ENCODE measurements at places on chromosomes 1 and 21.

- no peak for DNase-seq
Measured at GRCh38 chr1:93253516-93253915, 73.0 kb downstream of the CCDC18 start.

DNA sequence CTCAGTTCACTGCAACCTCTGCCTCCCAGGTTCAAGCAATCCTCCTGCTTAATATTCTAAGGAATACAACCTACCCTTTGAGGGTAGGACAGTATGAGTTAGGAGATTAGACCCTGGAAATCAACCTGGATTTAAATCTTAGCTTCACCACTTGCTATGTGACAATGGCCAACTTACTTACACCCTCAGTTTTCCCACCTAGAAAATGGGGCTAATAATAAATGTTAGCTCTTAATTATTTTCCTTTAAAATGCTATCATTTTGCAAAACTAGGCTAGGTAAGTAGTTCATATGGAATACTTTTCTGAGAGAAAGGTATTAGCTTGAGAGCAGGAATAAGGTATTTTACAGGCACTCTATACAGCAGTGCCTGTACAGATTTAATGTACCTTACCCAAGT, 110.8 kb downstream of the PHTF1 start:
- DNase-seq: no peak

- DNase-seq: no peak
Measured at GRCh38 chr1:181452746-181453145, 30.6 kb upstream of the CACNA1E start.

DNA sequence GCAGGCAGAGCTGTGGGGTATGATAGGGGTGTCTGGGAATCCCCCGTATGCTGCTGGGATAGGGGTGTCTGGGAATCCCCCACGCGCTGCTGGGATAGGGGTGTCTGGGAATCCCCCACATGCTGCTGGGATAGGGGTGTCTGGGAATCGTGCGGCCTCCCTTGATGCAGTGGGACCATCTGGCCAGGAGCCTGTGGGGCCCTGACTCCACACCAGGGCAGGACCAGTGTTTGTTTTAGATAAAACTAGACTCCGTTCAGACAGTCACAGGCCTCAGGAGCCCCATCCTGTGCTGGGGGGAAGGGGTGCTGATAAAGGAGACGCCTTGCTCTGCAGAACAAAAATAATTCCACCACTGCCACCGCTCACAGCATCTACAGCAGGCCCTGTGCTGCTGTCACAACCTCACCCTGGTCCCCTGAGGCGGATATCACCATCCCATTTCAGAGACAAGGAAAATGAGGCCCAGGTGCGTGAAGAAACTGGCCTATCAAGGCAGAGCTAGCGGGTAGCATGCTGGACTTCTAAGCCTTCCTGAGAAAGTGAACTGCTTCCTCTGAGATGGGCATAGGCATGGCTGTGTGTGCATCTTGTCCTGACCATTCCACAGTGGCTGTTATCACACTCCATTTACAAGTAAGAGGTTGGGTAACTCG, 24.0 kb downstream of the ECE1 start:
- no peak for DNase-seq

DNA sequence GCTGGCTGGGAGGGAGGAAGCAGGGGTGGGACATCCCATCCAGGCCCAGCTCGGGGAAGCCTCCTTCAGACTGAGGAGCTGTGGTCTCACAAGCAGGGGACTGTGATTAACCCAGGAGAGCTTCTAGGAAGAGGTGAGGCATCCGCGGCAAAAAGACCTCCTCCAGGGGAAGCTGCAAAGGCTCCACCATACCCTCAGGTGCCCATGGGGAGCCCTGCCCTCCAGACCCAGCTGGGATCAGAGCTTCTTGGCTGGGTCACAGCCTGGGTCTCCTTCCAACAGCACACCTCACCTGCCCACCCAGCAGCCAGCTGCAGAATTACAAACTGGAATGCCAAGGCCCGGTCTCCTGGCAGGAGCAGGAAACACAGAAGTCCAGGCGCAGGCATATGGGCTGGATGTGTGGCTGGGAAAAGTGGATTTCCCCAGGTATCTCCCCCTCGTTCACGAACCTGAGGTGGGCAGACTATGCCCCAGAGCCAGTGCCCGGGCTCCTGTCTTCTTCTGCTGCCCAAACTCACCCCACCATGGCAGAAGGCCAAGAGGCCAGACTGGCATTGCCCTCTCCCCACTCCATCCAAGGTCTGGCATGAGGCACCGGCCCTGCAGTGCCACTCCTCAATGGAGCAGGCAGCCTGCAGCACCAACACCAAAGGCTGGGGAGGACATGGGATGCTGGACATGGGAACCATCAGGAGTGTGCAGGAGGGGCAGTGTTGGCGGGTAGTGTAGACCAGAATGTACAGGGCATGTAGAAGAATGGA, 15.4 kb upstream of the ARF1 start:
- DNase-seq: no peak

DNA sequence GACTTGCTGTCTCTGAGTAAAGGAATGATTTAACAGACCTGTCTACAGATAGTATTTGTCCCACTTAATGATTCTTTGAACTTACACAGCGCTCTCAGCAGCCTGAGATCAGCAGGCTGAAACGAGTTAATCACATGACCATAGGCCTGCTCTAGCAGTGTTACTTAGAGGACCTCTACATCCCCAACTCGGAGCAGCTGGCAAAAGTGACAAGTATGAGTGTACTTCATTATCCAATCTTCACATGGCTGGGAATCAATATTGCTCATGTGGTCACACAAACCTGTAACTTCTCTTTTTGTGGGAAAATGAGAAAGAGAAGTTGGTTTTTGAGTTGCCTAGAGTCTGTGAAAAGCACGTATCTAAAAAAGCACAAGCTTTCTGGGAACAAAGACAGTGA, 11.4 kb upstream of the ATP13A2 start:
- DNase-seq: no peak

DNA sequence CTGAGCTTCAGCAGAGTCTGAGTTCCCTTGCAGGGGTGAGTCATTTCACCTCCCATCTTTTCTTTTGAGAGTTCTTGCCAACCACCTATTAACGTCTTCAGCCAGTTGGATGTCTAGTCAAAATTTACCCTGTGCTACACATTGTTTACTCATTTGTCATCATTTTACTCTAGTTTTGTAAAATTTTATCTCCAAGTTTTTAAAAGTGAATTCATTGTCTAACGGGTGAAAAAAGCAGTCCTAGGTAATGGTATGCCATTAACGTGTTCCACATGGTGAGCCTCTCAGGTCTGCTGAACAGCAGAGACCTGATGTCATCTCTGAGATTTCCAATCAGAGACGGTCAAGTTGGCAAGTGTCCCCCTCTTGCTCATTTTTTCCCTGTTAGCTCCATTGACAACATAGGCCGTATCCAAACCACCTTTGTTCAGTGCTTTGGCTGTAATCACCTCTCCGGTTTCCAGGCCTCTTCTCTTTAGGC, 85.4 kb downstream of the TBX15 start:
- DNase-seq: no peak

- DNase-seq: no peak
Measured at GRCh38 chr1:61463220-61463619, 261.7 kb downstream of the TM2D1 start.

DNA sequence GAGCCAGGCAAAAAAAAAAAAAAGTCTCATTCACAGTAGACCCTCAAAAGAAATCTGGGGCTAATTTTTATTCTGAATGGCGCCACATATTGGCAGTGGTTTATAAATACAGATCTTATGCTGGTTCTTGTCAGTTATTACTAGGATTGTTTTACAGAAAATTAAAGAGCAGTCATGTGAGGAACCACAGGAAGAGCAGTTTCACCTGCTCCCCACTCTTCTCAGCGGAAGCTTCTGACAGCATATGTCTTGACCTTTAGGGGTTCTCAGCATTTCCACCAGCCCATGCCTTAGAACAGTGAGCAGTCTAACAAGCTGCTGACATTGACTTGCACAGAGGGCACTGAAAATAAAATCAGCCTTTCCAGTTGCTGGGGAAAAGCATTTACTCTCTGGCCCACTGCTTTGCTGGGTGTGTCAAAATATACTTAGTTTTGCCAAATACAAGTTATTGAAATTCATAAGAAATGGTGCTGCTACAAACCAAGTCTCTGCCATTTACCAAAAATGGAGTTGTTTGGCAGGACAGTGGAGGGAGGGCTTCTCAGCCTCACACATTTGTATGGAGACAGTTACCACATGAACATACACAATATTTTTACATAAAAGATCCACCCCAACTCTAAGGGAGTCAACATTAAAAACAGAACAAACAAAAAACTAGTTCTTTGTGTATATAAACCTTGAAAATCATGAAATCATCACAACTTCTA, 144.2 kb downstream of the SYT2 start:
- no peak for DNase-seq

DNA sequence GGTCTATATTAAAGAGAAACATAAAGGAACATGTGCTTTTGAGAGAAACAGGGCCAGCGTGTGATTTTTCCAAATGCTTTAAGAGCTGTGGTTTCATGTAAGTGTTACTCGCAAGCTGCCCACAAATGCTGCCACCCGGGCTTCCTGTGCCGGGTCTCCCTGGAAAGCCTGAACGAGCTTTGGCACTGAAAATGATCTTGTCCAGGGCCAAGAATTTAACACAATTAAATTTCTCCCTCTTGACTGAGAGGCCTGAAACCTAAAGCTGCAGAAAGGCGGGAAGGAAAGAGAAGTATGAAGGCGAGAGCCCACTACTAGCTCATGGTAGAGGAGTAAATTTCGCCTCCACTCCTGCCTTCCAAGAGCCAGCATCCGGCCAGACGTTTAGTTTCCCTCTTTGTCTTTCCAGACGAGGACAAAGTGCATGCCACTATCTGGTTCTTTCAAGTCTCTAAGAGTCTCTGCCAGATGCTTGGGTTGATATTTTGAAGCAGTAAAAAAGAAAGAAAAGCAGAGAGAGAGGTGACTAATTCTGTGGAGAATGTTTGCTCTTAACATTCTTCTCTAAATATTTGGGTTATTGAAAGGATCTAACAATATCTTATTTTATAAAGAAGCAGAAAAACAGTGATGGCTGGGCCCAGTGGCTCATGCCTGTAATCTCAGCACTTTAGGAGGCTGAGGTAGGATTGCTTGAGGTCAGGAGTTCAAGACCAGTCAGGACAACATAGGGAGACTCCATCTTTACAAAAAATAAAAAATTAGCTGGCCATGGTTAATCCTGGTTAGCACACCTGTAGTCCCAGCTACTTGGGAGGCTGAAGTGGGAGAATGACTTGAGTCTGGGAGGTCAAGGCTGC, 100.0 kb upstream of the HNRNPU start:
- no peak for DNase-seq

- DNase-seq: no peak
Measured at GRCh38 chr1:81170721-81171120, 630.0 kb upstream of the ADGRL2 start.

DNA sequence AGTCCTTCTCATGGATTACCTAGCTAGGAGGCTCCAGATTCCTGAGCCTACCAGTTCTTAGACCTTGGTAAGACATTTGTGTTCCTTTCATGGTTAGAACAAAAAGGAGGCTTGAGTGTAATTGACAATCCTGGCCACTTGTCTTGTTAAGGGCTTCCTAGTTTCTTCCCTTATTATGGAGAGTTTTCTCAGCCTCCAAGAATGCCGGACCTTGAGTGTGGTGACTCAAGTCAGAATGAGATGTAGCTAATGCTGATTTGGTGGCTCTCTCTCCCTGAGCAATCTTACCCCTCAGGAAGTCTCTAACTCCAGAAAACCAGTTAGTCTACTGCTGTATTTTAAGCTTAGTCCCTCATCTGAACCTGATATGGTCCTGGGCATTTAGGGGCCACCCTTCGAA, 14.3 kb downstream of the CHI3L2 start:
- no peak for DNase-seq

DNA sequence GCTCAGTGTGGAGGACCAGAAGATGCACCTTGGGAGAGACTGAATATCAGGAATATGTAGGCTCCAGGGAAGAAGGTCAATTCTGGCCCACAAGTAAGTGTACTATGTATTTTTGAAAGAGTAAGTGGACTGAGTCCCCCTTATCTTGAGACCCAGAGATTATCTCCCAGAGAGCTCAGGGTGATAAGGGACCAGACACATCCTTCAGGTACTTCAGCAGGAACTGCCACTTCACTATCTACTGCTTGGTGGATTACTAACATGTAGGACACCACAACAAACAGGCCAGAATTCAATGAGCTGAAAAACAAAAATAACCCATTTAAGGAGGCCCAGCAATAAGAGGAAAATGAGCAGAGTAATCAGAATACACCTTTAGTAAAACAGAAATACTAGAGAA, 119.2 kb downstream of the ZNF644 start:
- DNase-seq: no peak

- DNase-seq: no peak
Measured at GRCh38 chr1:80882553-80882952, 918.2 kb upstream of the ADGRL2 start.

DNA sequence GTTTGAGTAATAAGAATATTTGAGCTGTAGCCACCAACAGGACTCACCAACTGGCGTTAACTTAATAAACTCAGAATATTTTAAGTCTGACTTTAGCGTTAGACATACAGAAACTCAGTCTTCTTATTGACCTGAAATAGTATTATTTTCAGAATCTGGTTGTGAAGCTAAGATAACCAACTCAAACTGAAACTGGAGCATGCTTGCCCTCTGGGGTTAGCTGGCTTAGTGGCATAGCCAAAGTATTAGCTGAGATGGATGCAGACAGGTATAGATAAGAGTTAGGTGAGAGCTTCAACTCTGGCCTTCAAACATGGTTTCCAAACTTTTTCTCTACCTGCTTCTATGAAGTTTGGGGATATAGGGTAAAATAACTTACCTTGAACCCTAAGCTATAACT, 40.5 kb downstream of the AMY1C start:
- DNase-seq: no peak

DNA sequence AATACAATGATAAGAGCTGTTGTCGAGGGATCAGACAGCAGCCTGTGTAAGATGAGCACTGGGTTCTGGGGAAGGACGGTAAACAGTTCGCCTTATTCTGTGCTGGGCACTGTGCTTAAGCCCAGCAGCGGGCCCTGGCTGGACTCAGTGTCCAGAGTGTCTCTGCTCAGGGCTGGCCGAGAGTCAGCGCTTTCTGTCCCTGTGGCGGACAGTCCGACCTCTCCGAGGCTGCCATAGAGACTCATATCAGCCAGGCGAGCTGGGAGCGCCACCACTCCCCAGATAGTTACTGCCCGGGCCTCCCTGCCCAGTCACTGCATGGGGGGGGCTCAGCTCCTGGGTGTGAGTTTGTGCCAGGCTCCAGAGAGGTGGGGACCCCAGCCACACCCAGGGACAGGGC, 14.7 kb upstream of the NPHP4 start:
- DNase-seq: no peak

GRCh38 chr1:15065736-15066135, 87.8 kb upstream of the TMEM51 start:
- no peak for DNase-seq

GRCh38 chr1:3564921-3565831, 46.1 kb downstream of the MEGF6 start:
- DNase-seq: no peak

DNA sequence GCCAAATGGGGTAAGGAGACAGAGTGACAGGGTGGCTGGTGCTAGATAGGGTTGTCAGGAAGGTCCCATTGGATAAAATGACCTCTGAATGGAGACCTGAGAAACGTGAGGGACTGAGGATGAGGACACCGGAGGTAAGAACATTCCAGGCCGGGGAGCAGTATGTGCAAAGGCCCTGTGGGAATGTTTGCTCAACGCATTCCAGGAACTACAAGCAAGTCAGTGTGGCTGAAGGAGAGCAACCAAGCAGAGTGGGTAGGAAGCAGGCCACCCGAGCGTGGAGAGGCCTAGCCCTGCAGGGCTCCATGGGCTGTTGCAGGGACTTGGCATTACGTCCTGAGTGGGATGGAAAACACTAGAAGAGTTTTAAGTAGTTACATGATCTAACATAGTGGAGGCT, 185.6 kb downstream of the ZBTB18 start:
- DNase-seq: no peak

GRCh38 chr1:242535986-242536385, 11.5 kb upstream of the PLD5 start:
- DNase-seq: no peak

Data from NCI-H2081 treated with DMSO at 0.1 percent for 48 hours (cell line).